Stimulated activated CD4-positive, alpha-beta T cell treated with anti-CD3 and anti-CD28 coated beads, Interleukin-4, amount 100 ng/mL, for 4 hours (primary cell): ENCODE measurements at places on chromosomes 7 and 10.

DNA sequence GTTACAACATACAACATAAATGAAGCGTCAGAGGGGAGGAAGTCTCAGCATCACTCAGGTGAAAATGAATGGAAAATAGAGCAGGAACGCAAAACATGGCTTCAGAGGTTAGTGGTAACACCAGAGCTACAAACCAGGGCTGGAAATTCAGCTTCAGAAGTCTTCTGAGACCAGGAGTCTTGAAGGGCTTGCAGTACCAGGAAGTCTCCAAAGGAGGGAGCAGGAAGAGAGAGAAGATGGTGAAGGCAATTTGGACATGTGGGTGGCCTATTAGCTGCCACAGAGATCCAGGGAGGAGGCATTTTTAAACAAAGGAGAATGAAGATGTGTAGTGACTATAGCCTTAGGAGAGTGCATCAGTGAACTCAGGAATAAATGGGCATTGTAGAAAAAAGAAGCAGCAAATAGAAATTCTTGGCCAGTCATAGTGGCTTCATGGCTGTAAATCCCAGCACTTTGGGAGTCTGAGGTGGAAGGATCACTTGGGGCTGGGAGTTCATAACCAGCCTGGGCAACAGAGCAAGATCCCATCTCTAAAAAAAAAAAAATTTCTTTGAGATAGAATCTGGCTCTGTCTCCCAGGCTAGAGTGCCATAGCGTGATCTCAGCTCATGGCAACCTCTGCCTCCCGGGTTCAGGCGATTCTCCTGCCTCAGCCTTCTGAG is 9.3 kb upstream of the TET1 start:
- peak; percentile 29 for DNase-seq

GRCh38 chr10:96978621-96979154 is 146.6 kb downstream of the LCOR start:
- DNase-seq, result no peak

DNA sequence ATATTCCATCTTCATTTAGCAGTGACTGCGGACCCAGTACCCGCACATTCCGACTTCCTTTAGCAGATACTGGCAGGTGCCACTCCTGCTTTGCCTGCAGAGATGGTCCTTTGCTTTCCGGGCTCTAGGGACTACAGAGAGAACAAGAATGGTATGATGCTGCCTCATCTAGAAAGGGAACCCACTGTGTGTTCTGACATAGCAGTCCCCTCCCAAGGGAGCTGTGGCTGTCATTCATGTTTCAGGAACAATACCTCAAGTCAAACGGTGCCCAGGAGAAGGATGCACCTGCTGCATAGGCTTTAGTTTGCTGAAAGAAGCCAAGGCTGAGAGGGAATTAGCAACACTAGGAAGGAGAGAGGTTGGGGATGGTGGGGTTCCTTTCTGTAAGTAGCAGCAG is 15.9 kb upstream of the TMEM72 start:
- DNase-seq, result no peak

DNA sequence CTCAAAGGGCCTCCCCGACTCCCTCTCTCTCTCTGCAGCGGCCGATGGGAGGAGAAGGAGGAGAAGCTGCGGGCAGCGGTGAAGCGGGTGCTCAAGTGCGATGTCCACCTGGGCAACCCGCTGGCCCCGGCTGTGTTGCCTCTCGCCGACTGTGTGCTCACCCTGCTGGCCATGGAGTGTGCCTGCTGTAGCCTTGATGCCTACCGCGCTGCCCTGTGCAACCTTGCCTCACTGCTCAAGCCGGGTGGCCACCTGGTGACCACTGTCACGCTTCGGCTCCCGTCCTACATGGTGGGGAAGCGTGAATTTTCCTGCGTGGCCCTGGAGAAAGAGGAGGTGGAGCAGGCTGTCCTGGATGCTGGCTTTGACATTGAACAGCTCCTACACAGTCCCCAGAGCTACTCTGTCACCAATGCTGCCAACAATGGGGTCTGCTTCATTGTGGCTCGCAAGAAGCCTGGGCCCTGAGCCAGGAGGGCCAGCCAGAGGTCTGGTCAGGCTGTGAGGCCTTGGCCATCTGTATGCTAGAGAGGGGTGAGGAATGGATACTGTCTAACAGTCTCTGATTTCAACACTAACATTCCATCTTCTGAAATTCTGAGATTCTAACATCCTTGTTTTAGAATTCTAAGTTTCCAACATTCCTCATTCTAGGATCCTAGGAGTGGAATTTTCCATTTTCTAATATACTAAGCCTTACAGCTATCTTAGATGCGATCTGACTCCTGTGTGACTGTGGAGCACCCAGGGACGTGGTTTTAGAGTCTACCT is 3.6 kb downstream of the INMT start:
- no peak for DNase-seq

- no peak for DNase-seq
These were observed 60.6 kb downstream of the CDHR3 start for GRCh38 chr7:106023369-106024322.

- DNase-seq, result peak; percentile 70
These were observed 41.9 kb downstream of the CALML3 start for GRCh38 chr10:5566614-5567013.

- no peak for DNase-seq
These were observed 54.2 kb downstream of the METTL2B start for GRCh38 chr7:128530855-128531104.

GRCh38 chr10:24722131-24722675 is 1.5 kb downstream of the ARHGAP21 start:
- DNase-seq, result no peak

DNA sequence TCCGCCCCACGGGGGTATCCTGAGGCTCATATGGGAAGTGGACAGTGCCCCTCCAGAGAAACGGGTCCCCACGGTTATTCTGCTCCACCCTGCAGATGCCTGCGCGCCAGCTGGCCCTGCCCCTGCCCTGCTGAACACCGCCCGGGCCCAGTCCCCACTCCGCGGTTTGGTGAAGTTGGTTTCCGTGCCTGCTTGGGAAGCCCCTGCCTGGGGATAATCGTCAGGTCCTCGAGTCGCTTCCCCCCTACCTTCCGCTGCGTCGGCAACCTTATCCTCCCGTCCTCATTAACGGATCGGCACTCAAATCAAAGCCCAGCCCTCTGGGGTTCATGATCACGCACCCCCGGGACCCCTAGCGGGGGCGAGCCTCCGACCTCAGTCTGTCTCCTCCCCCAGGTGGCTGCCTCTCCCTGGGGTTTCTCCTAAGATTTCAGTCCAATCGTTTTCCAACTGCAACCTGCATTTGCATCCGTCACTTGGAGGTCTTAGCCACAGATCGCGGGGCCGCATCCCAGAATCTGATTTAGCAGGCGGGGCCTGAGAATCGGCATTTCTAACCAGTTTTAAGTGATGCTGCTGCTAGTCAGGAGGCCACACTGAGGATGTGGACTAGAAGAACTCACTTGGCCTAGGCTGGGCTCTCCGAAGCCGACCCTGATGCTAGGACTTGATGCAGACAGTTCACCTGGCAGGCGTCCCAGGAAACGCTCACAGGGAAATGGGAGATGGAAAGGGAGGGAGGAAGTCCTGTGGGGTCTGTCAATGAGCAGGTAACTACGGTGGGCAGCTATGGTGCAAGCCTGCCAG is 27.6 kb downstream of the WDR86 start:
- no peak for DNase-seq

DNA sequence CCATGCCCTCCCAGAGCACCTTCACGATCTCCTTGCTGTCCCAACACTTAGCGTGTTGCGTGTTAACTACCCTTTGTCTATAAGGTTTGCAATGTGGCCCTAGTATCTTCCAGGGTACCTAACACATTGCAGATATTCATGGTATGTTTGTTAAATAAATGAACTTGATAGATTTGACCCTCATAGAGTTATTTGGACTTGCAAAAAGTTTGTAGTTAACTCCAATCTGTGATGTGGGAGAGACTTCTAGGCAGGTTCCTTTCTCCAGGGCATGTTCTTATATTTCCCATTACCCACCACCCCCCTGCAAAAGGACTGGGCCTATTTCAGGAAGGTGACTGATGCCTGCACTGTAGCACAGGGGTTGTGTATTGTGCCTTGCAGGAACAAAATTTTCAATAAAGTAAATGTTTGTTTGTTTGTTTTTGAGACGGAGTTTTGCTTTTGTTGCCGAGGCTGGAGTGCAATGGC is 612 bp downstream of the HILPDA start:
- no peak for DNase-seq

DNA sequence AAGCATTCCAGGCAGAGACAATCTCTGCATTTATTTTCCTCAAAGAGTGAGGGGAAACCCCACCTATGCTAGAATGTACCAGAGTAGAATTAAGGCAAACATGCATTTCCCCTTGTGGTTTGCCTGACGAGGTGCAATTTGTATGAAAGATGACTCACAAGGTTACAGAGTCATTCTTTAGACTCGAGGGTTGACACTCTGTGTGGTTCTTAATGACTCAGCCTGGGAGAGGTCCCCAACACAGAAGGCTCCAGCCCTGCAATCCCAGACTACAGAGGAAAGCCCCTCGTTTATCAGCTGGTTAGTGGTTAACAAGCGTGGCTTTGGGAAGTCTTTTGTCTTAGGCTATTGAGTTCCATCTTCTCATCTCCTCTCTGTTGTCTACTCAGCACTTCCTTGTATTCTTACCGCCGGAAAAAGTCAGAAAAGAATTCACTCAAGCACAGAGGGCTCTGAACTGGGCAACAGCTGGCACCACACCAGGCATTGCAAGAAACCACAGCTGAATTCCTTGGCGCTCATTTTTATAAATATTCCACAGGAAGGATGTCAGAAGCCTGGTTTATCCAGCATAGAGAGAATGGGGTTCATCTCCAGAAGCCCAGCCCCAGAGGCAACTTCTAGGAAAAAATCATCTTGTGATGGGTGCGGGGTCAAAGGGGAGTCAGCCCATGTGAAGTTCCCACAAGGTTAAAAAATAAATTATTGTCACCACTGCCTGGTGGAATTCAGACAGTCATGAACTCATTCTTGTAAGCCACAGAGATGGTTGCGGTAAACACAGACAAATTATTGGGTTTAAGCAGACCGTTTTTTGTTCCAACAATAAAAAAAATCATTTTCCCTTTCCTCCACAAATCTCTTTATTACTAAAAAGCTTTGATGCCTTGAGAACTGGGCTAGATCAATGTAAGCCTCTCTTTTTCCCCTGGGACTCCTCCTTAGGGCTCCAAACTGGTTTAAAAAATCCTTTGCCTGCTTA is 24.5 kb upstream of the SVIL start:
- DNase-seq, result peak; percentile 27

GRCh38 chr10:31622978-31623377 is 304.0 kb downstream of the ZEB1 start:
- DNase-seq, result no peak

DNA sequence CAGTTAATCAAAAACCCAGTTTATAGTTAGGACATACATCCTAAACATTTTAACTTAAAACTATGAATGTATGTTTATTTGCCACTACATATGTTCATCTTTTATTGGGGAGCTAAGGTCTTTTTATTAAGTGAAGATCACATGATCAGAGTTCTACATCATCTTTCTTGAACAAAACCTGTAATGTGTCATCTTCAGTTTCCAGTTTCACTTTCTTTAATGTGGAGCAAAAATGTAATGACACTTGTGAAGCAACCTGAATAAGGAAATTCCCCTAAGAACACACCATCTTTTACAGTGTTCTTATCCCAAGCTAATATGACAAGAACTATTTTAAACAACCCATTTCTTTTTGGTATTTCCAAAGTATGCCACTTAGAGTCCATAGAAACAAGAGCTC is 166.7 kb upstream of the BET1 start:
- no peak for DNase-seq

- no peak for DNase-seq
These were observed 10.2 kb upstream of the ADO start for GRCh38 chr10:62794306-62794705.

DNA sequence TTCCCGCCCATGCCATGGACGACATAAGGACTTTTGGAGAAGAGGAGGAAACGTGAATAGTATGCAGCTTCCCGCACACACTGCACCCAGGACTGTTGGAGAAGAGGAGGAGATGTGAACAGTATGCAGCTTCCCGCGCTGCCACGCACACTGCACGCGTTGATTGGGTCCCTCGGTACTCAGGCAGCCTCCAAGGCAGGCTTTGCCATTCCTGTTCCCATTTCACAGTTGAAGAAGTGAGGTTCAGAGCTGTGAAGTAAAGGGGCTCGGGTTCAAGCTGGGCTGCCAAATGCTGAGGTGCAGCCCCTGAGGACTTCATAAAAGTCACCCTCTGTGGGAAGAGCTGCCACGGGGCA is 147.9 kb upstream of the FAM20C start:
- no peak for DNase-seq

DNA sequence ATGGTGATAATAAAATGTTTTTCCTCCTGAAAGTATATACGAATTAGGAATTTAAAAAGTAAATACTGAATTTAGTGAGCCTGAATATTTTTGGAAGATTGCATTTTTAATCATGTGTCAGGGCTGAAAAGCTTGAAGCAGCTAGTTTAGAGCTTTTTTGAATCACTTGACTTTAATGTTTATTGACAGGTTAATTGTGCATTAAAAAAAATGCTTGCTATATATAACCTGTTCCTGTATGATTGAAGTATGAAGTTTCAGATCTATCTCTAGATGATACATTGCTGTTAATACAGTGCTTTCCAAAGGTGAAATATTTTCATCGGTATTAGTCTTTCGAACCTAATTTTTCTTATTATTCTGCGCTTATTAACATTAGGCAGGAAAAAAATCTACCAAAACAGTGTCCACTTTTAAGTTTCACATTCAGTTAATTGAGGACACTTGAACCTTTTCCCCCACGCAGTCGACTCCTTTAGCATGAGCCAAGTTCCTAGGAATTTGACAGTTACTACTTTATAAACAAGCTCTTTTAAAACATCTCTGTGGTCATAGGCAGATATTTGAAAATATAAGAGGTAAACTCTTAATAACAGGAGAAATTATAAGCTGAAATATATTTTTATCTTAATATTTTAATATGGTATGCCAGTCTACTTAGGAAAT is 187.1 kb downstream of the MLLT10 start:
- DNase-seq, result no peak

GRCh38 chr7:15751191-15751701 is 64.8 kb upstream of the MEOX2 start:
- no peak for DNase-seq

DNA sequence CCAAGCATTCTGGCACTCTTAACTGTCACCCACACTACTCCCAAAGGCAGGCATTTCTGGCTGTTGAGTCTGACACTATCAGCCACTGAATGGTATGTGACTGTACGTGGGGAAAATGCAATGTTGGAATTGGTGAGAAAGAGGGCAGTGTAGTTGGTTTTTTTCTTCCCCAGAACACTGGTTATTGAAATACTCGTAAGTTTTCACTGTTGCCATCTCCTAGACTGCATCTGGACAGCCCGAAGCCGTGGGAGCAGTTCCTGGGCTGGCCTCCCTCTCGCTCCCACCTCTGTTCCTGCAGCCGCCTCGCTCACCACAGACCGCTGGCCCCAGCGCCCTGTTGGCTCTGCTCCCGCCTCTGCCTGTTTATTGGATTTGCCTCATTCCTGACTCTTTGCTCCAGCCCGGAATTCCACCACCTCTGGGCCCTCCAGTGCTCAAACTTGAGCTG is 5.7 kb downstream of the PLCE1 start:
- no peak for DNase-seq

- no peak for DNase-seq
These were observed 362.9 kb downstream of the MAGI2 start for GRCh38 chr7:79090543-79090942.

DNA sequence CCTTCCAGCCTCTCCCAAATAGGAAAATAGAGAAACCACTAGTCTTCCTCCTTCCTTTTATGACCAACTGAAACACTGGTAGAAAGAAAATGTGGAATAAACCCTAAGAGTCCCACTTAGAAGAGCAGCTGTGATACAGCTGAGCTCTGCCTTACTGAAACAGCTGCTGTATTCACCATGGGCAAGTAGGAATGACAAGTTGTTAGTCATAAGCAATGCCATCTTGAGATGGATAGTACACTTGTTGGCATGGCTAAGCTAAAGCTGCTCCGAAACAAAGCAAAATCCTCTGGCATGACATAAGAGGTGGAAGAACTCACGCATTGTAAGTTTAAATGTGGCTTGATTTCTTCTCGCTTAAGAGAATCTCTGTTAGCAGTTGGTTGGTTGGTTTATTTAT is 48.3 kb upstream of the TMEM236 start:
- no peak for DNase-seq
